Naive thymus-derived CD4-positive, alpha-beta T cell (primary cell): ENCODE measurements at places on chromosomes 7 and 10. TPM values are rescaled to one million over a fixed set of nuclear protein-coding genes. Genes with fewer than 3 reads are reported as not detected.

Gene SH2D4B
- 0.27 TPM for total RNA-seq

Gene HOXA2
- not detected in 2 replicates for total RNA-seq

Gene NEUROG3
- total RNA-seq: not detected

Gene ELFN1
- not detected for total RNA-seq

Gene COL26A1
- total RNA-seq: not detected in 2 replicates
